Peyer's patch (tissue), 4 donors: ENCODE measurements at places on chromosomes 16 and 17. TPM values are rescaled to one million over a fixed set of nuclear protein-coding genes. Genes with fewer than 3 reads are reported as not detected.

TBC1D3C gene
- total RNA-seq, result not detected

- no peak overlapping the region for H3K27ac ChIP-seq
- no peaks in the 10 kb centered on the region for H3K4me1 ChIP-seq
- DNase-seq, result no peak
- H3K36me3 ChIP-seq, result no peaks in the 10 kb centered on the region
- no peaks in the 10 kb centered on the region for H3K27me3 ChIP-seq
Observed at GRCh38 chr16:7709186-7709585, 376.5 kb downstream of the RBFOX1 start.

DNA sequence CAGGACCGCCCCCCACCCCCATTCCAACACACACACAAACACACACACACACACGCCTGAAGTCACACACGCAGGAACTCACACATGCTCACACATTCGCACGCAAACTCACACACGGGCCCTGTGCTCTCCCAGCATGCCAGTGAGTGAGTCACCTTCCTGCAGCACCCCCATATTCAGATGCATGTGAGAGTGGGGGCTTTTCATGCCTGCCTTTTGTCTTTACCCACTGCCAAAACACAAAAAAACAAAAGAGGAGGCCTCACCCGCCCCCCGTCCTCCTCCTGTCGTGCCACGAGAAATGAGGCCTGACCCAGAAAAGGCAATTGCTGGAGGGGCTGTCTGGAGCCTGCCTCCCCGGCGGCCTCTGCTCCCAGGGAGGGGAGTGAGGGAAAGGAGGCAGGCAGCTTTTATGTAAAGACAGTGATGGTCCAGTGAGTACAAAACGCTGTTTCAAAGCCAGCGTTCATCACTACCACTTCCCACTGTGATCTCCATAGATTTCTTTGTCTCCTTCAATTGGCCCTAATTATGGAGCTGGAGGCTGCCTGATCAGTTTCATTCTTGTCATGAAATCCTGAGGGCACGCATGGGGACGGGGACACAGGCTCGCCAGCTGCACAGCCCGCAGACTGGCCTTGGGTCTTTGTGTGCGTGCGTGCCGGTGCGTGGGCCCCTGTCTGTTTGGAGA lies 29.5 kb upstream of the GSE1 start:
- H3K4me1 ChIP-seq, result no peaks in the 10 kb centered on the region
- no peaks in the 10 kb centered on the region for H3K36me3 ChIP-seq
- H3K4me3 ChIP-seq, result no peak overlapping the region
- no peak for DNase-seq
- H3K27ac ChIP-seq, result no peak overlapping the region

DNA sequence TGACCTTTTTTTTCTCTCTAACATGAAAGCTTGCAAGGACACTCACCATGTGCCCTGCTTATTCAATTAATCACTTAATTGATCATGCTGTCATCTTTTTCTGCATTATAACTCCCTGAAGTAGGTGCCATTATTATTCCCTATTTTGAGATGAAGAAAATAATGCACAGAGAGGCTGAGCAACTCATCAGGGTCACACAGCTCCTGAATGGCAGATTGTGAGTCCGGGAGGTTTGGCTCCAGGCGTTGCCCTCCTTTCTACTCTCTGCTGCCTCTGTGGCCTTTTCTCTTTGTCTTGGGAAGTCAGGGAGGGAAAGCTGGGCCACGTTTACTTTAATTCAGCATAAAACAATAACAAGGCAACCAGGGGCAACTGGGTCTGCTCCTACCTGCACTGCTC lies 17.2 kb upstream of the N4BP1 start:
- H3K36me3 ChIP-seq, result no peaks in the 10 kb centered on the region
- no peaks in the 10 kb centered on the region for H3K27me3 ChIP-seq
- no peak overlapping the region for H3K4me3 ChIP-seq
- no peak overlapping the region for H3K27ac ChIP-seq
- peak; percentile 9 for DNase-seq
- H3K4me1 ChIP-seq, result peaks cover 15% of the 10 kb centered on the region

DNA sequence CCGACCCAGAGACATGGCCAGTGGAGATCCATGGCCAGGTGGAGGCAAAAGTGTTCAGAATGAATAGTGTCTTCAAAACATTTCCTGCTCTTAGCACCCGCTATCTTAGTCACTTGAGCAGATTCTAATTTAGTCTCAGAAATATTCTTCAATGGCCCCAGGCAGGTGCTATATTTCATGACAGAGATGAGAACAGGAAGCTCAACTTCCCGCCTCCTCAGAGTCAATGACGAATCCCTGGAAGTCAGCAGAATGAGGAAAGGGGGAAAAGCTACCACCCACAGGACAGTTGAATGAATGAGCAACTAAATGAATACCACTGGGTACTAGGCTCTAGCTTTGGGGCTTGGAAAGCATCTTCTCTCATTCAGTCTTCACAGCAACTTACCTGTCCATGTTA lies 147.2 kb downstream of the ASIC2 start:
- H3K4me3 ChIP-seq, result no peak overlapping the region
- no peaks in the 10 kb centered on the region for H3K4me1 ChIP-seq
- DNase-seq, result no peak
- no peaks in the 10 kb centered on the region for H3K36me3 ChIP-seq
- no peaks in the 10 kb centered on the region for H3K27me3 ChIP-seq

GRCh38 chr17:82863941-82864712 lies 24.3 kb upstream of the ZNF750 start:
- H3K36me3 ChIP-seq, result no peaks in the 10 kb centered on the region
- peak; percentile 47 for DNase-seq
- peak overlapping the region; percentile 83 for H3K27ac ChIP-seq
- no peaks in the 10 kb centered on the region for H3K4me1 ChIP-seq

DNA sequence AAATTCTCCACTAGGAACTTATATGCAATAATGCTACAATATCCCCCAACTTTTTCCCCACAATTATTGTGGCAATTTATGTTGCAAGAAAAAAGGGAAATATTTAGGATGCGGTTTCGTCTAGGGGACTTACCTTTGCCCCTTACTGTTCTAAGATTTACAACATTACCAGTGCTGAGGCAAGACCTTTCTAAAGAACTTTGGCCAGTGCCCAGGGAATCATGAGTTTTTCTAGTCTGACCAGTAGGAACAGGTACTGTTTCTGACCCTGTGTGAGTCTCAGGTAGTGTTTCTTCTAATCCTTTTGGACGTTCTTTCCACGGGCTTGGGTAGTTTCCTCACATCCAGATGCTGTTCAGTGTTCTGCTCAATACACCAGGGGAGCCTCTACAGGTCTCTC lies 373.7 kb downstream of the HAPSTR1 start:
- no peaks in the 10 kb centered on the region for H3K27me3 ChIP-seq
- no peak overlapping the region for H3K27ac ChIP-seq
- H3K4me1 ChIP-seq, result no peaks in the 10 kb centered on the region
- H3K36me3 ChIP-seq, result no peaks in the 10 kb centered on the region
- DNase-seq, result no peak

HOXB1 gene
- not detected for total RNA-seq
